ENCODE measurements at places on chromosomes 5 and 9.

- DNase-seq, result no peak
Measured at GRCh38 chr9:124381170-124381945, 33.9 kb downstream of the PSMB7 start.

GRCh38 chr9:31848505-31849285 lies 535.7 kb upstream of the ACO1 start:
- DNase-seq, result no peak

DNA sequence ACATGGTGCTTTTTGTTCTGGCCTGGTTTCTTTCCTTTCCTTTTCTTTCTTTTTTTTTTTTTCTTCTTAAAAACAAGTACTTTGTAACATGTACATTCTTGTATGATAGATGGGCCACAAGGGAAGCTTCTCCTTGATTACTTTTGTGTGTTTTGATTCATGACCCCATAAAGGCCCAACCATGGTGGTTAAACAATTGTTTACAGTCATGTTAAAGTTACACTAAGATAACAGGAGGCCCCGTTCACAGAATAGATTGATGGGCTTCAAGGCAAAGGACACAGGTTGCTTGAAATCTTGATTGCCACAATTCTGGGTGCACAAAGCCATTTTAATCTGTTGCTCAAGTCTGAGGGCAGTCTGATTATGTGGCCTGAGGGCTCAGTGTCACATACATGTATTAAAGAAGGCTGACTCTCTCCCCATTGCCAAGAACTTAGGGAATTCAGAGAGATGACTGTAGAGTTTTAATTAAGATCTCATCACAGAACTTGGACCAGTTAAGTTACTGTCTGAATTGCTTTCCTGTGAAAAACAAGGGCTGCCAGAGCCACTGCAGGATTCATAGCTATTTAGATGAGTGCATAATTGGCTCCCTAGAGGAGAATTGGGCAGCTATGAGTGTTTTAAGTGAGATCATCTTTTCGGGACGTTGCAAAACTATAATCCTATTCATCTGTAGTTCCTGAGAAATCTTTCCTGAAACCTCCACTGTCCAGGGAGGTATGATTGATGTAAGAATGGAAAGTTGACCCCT lies 163.4 kb downstream of the TLE4 start:
- no peak for DNase-seq

DNA sequence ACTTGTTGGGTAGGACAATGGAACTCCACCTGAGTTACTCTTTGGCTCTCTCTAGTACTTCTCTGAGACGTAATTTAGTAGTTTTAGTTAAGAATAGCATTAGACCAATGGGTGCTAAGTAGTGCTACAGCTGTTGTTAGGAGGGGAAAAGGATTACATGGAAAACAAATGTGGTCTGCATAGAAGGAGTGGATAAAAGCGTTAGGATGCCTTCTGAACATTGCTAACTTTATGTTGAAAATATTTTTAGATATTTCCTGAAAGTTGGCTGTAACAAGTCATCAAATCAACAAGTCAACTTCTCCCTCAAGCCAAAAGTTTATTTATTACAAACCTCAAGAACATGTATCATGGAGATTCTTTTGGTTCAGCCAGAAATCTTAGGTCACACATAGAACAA lies 409.5 kb upstream of the MEF2C start:
- no peak for DNase-seq

GRCh38 chr5:14505310-14506139 lies 76.1 kb upstream of the OTULINL start:
- no peak for DNase-seq

GRCh38 chr9:96874947-96875460 lies 20.7 kb upstream of the ZNF782 start:
- DNase-seq, result peak; percentile 12
